Stimulated activated CD8-positive, alpha-beta memory T cell treated with anti-CD3 and anti-CD28 coated beads, Interleukin-15, amount 100 ng/mL, for 24 hours (primary cell): ENCODE measurements at places on chromosomes 2 and 18.

DNA sequence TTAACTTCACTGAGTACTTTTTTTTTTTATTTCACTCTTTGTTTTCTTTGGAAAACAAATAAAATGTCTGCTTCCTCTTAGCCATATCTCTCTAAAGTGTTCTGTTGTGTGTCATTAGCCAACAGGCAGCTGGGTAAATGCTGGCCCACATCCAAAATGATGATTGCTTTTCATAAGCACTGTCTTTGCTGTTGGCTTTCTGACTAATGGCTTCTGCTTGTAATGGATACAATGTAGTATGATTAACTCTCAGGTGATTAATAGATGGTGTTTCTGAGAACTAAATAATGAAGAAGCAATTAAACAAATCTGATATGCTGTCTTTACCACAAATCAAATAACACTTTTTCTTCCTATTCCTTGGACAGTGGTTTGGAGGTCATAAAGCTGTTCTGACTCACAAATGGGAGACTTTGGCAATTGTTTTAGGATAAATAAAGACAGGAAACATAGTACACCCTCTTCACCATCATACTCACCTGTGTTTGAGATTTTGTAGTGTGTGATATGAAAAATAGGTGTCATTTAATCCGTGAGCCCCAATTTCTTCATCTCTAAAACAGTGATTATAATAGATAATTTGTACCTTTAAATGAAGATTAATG is 888.4 kb downstream of the TSN start:
- DNase-seq = no peak

- DNase-seq = no peak
Observed at GRCh38 chr2:12240206-12240605, 476.5 kb upstream of the TRIB2 start.

DNA sequence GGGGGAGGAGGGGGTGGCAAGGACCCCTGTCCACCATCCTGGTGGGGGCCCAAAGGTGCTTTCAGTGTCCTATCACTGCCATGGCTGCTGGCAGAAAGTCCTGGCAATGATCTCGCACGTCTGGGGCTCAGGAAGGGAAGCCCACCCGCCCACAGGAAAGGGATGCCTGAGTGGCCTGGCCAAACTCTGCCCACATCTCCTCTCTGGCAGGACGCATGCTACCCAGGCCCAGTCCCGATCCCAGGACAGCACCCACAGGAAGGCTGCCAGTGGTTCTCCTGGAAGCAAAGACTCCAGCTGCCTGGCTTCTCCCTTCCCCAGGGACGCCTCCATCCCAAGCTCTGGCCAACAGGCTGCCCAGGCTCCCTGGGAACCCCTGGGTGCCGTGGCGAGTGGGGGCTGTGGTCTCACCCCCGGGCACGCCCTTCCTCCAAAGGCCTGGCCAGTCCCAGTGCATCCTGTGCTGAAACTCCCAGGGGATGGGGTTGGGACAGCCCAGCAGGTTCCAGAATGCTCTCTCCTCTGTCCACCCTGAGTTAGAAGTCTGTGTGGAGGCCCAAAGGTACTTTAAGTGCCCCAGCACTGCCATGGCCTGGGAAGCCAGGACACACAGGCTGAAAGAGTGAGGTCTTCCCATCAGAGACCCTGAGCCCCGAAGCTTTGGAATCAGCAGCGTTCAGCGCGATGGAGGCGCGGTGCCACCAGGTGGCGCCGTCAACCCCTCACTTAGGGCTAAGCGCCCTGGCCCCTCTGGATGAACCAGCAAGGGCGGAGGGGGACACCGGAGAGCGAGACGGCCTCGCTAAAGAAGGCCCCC is 29.8 kb upstream of the TAF1B start:
- DNase-seq = peak; percentile 55

GRCh38 chr2:108220942-108221541 is 18.7 kb upstream of the SULT1C3 start:
- DNase-seq = no peak

- no peak for DNase-seq
Observed at GRCh38 chr2:62597323-62597722, 91.3 kb upstream of the TMEM17 start.

DNA sequence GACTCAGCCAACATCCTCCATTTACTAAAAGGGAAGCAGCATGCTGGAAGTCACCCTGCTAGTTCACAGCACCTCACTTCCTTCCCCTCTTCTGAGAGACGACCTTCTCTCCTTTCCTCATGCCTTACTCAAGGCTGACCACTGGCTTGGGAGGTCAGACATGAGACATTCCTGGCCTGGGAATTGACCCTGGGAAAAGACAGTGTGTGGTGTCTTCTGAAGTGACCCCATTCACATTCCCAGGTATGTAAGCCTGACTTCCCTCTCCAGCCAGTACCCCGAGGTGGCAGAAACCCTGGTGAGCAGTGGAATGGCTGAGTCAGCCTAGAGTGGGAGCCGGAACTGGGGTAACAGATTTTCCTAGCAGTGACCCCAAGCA is 92.4 kb downstream of the PLB1 start:
- no peak for DNase-seq

DNA sequence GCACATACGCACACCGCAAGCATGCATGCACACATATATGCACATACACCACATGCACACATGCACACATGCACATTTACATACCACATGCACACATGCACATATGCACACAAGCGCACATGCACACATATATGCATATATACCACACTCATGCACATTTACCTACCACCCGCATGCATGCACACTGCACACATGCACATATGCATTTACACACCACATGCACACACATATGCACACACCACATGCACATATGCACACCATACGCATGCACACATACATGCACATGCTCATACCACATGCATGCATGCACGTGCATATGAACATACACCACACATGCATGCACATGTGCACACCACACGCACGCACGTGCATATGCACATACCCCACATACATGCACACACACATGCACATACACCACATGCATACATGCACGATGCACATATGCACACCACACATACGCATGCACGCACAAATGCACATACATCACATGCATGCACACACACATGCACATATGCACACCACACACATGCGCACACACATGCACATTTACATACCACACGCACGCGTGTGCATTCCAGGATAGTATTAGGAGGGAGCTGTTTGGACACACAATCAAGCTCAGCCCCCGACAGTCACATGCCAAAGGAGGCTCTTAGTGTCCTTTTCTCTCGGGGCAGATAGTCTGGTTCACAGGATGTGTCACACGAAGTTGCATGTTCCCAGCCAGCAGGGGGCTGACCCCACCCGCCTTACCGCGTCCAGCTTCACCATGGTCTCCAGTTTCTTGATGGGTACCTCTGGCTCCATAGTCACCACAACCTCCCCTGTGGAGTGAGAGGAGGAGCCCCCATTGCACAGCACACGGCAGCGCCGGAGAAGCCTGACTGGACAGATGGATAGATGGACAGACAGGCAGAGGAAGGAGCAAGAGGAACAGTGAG is 5.9 kb downstream of the OTOF start:
- no peak for DNase-seq

DNA sequence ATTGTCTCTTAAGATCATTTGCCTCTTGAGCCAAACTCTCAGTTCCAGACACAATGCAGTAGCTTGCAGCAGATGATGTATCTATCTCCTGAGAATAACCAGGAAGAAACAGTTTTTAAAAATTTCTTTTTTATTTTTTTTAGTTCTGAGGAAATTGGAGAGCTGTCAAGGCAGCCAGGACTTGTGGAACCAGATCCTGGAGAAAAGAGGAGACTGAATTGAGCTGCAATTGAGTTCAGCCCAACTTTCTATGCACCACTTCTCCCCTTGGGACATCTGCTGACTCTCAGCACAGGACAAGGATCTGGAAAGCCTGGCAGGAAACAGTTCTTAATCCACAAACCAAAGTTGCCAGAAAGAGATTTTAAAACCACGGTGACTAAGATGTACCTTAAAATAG is 13.5 kb upstream of the CSRNP3 start:
- no peak for DNase-seq

GRCh38 chr2:14428056-14428455 is 204.5 kb upstream of the LRATD1 start:
- no peak for DNase-seq

DNA sequence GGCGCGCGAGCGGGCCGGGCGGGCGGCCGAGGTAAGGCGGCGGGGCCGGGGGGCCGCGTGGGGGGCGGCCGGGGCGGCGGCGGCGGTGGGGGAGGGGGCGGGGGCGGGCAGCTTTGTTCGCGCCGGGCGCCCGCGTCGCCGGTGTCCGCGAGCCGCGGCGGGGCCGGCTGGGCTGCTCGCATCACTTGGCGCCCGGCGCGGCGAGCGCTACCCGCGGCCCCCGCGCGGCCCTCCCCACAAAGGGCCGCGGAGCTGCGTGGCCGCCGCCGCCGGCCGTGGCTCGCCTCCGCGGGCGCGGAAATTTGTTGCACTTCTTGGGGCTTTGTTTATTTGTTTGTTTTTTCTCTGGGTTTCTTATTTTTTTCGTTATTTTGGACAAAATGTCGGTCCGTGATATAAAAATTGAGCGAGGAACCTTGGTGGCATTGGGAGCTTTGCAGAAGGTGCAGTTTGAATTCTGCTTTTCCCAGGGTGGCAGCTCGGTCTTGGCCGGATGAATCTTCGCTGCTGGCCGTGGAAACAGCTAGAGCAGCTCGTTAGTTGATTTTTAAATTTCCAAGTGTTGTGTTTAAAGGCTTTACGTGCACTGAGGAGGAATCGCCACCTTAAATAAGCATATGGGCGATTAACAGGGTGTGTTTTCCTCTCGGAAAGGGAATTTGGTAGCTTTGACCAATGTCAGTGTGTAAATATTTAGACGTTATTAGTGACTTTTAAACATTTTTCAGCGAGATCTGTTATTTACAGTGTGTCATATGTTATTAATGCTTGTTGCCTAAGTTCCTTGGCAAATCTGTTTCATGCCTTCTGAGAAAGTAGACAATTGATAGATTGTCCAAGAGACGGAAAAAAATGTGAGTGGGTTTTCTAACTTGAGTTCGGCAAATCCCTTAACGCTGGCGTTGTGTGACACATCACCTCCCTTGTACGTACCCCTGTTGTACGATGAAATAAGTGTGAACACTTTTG is 822 bp downstream of the UBE2E3 start:
- DNase-seq = peak; percentile 3

DNA sequence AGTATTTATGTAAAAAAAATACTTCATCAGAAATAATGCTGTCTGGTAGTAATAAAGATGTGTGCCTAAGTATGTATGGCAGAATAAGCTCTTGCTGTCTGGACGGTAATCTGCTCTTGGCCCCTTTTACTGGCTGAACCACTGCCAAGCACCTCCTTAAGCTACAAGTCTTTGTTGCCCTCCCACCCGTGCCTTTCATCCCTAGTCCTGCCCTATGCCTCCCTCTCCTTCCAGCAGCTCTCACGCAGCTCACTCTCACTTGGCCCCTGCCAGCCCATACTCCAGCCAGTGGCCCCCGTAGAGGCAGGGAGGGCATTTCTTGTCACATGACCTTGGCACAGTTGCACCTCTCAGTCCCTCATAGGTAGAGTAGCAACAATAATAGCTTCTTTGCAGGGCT is 54.5 kb upstream of the NPAS2 start:
- no peak for DNase-seq

DNA sequence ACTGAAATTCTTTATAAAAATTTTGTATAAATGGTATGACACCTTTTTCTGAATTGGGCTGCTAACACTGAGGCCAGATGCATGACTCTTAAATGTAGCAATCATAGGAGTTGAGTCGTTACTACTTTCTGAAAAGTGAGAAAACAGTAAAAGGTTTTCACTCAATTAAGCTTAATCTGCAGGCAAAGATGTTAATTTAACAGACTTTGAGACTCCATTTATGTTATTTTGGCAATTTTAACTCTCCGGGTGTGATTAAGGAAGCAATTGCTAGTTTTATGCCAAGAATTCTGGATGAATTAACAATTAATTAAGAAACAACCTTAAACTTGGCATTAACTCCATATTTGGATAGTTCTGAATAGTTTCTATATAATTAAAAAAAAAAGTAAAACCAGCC is 104.3 kb downstream of the AGPS start:
- no peak for DNase-seq

DNA sequence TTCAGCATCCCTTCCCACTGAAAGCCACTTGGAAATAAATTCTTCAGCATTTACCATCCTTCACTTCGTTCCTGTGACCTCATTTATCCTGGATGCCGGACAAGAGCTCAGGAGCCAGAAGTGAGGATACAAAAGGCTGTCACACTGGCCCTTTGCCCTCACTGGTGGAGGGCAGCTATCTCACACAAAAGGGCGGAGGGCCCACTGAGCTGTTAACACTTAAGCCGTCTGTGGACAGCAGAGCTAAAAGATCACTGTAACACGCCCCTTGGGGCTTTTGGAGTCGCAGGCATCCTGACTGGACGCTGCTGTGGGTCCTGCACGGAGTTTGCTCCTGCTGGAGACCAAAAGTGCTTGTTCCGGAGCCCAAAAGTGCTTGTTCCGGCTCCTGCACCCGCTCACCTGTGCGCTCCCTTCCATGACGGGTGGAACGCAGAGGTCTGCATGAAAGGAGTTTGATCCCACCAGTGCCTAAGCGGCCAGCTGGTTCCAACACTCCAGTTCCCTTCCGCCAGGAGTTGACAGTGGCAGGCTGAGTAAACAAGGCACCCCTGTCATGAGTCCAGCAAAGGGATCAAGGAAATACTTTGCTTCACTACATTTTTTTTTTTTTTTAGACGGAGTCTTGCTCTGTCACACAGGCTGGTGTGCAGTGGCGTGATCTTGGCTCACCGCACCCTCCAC is 572.0 kb upstream of the LINC00305 start:
- no peak for DNase-seq

DNA sequence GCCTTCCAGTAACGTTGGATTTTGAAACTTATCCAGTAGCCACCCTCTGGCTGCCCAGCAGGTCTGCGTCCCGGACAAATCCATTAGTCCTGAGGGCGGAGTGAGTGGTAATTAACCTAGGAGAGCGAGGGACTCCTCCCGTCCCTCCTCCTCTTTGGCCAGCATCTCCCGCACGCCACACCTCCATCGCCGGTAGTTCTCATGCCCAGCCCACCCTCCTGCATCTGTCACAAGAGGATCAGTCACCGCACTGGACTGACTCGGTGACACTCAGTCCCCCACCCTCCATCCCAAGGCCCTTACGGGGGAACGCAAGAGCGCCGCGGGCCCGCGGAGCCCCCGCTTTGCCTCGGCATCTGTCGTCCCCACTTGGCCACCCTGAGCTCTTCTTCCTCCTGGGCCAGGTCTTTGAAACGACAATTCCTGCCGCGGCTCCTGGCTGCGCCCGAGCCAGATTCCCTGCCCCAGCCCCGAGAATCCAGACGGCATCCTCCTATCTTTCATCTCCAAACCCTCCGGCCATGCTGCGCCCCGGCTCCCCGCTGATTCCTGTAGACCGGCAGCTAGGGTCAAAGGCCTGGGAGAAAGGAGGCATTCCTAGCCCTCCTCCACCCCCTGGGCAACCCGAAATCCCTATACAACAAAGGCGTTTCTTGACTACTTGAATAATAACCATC is 77.5 kb downstream of the EIF2AK3 start:
- no peak for DNase-seq
